Peyer's patch (tissue), 4 donors: ENCODE measurements at places on chromosomes 16 and 17. TPM values are rescaled to one million over a fixed set of nuclear protein-coding genes. Genes with fewer than 3 reads are reported as not detected.

Gene TBC1D26
- total RNA-seq: 0.28 TPM

Gene RUNDC3A
- 14.9 TPM for total RNA-seq

Gene KRT33B
- total RNA-seq: not detected

Gene STX1B
- total RNA-seq: 1.0 TPM

Gene SLC13A2
- total RNA-seq: 583 TPM

Gene TBC1D3C
- total RNA-seq: not detected

Gene TBKBP1
- 3.0 TPM for total RNA-seq

Gene SNAI3
- not detected for total RNA-seq

DNA sequence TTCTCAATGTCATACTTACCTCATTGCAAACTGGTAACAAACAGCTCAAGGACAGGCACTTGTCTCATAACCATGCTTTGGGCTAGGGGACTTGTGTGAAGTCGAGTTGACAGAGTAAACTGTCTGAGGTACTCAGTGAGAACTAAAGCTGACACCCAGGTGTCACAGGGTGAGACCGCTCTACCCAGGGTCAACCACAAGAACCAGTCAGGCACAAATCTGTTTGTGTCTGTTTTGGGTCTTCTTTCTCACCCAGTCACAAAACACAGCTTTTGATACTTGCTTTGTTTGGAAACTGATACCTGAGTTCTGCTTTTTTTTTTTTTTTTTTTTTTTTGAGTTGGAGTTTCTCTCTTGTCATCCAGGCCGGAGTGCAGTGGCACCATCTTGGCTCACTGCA, 161.1 kb downstream of the STX8 start:
- DNase-seq: peak; percentile 35

DNA sequence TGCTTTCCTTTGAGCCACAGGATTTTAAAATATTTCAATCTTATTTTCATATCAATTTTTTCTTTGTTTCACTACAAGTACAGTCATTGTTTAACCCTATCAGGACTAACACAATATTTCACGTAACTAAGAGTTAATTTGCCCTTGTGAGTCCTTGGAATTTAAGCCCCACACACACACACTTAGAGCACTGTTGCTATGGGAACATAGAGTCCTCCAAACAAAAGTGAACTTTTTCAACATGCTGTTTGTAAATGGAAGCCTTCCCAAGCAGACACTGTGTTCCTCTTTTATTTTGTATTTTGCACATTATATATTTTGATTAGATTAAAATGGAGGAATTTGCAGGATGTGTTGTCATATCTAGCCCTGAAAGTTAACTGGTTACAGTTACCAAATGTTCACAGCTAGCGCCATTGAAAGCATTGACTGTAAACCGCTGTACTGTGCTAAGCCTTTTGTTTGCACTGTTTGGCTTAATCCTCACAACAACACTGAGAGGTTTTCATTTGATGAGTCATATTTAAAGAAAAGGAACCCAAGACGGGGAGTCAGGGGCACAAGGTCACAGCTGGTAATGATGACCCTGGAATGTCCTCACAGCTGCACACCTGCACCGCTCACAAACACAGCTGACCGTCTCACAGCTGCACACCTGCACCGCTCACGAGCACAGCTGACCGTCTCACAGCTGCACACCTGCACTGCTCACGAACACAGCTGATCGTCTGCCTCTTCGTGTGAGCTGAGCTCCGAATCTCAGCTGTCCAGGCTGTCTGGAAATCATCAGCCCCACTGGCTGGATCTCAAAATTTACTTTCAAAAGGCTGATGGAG, 6.3 kb downstream of the HSBP1 start:
- DNase-seq: no peak

DNA sequence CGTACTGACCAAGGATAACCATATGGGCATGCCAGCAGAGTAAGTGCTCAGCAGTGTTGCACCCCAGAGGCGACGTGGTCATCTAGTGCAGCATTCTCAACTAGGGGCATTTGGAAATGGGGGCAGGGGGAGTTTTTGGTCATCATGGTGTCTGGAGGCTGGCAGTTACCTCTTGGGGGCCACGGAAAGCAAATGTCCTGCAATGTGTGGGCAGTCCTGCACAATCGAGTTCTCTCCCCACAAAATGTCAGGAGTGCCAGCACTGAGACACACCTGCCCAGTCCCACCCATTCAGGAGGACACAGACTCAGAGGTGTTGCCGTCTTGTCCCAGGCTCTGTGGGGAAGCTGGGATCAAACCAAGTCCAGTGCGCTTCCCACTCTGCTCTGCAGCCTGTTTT, 3.0 kb downstream of the RASL10B start:
- DNase-seq: no peak

GRCh38 chr16:55126456-55126855, 195.8 kb downstream of the IRX5 start:
- no peak for DNase-seq

DNA sequence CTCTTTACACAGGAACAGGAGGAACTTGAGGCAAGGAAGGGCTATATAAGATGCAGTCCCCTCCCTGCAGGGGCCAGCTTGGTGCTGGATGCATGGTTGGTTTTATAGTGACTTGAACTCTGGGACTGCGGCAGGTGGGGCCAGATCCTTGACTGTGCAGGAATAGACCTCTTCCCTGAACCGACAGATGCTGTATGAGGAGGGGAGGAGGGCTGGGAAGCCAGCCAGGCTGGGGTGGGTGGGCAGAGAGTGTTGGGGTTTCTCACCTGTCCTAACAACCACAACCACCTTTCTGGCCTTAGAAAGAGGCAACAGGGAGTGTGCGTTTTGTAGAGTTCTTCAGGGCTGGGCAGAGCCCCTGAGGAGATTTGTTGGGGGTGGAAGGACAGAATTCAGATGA, 798.1 kb downstream of the KCNJ18 start:
- DNase-seq: no peak

- no peak for DNase-seq
Measured at GRCh38 chr17:53032861-53033271, 789.9 kb upstream of the KIF2B start.

DNA sequence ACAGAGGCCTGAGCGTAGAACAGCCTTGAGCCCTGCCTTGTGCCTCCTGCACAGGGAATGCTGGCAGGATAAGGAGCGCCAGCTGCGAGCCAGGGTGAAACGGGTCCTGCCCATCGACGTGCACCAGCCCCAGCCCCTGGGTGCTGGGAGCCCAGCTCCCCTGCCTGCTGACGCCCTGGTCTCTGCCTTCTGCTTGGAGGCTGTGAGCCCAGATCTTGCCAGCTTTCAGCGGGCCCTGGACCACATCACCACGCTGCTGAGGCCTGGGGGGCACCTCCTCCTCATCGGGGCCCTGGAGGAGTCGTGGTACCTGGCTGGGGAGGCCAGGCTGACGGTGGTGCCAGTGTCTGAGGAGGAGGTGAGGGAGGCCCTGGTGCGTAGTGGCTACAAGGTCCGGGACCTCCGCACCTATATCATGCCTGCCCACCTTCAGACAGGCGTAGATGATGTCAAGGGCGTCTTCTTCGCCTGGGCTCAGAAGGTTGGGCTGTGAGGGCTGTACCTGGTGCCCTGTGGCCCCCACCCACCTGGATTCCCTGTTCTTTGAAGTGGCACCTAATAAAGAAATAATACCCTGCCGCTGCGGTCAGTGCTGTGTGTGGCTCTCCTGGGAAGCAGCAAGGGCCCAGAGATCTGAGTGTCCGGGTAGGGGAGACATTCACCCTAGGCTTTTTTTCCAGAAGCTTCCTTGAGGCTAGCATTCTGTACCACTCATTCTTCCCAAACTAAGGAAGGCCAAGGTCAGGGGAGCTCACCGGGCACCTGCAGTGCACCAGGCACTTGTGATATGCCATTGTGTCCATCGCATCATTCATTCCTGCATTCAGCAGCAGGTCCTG, 1.9 kb downstream of the PNMT start:
- DNase-seq: no peak

- DNase-seq: peak; percentile 63
Measured at GRCh38 chr16:35011-35677, 18.3 kb downstream of the POLR3K start.

GRCh38 chr16:89159066-89159849, 12.3 kb upstream of the CDH15 start:
- DNase-seq: no peak

DNA sequence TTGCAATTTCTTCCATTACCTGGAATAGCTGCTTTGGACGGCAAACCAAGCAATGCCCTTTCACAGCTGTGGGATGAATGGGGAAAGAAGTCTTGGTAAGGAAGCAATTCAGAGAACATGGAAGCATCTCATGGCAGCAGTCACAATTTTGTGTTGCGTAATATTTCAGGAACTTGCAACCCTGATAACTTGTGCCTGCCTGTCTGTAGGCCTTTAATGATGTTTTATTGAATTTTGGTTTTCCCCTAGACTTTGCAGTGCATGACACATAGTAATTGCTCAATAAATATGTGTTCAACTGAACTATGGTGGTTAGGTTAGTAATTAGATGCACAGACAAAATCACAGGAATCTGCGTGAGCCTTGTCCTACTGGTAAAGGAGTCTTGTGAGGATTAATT, 439.5 kb downstream of the WWOX start:
- no peak for DNase-seq

DNA sequence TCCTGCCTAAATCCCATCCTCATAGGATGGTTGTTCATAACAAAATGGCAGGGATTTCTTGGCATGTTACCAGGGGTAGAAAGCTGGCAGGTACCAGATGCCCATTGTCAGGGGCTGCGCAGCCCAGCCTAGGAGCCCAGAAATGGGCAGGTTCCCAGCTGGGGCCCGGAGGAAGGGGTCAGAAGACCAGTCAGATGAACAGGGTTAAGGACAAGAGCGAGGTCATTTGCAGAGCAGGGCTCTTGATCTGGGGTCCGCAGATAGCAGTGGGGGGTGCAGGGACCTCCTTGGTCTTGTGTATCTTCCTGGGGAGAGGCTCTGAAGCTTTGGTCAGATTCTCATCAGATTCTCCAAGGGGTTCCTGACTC, 52.3 kb upstream of the CDC42EP4 start:
- no peak for DNase-seq

DNA sequence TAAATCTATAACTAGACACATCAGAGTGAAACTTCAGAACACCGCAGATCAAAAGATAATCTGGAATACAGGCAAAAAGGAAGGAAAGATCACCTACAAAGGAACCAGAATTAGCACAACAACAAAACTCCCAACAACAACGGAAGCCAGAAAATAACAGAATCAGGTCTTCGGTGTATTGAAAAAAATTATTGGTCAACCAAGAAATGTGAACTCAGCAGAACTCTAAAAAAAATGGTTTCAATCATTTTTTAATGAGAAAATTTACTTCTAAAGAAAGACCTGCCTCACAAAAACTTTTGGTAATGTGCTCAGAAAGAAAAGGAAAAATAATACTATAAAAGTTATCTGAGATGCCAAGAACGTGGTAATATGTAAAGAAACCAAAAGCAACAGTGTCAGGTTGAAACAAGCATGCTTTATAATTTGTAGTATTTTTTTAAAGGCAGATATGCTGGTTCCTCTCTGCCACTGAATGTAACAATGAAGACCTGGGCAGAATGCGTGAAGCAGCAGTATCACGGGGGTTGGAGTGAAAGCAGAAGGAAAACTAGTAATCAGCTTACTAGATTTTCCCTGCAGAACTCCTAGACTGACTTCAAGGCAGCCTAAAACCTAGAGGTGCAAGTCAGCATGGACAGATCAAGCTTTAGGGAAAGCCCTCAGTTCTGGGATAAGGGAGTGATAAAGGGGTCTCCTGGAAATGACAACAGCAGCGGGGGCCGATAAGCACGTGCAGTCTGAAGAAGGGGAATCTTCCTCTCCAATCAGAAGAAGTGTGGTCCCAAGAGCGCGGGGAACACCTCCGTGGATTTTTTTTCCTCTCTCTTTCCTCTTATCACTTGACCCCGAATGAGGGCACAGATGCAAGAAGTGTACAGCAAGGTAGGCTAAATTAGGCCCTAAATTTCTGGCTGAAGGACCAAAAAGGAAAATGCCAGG, 80.9 kb upstream of the TEKT1 start:
- no peak for DNase-seq

DNA sequence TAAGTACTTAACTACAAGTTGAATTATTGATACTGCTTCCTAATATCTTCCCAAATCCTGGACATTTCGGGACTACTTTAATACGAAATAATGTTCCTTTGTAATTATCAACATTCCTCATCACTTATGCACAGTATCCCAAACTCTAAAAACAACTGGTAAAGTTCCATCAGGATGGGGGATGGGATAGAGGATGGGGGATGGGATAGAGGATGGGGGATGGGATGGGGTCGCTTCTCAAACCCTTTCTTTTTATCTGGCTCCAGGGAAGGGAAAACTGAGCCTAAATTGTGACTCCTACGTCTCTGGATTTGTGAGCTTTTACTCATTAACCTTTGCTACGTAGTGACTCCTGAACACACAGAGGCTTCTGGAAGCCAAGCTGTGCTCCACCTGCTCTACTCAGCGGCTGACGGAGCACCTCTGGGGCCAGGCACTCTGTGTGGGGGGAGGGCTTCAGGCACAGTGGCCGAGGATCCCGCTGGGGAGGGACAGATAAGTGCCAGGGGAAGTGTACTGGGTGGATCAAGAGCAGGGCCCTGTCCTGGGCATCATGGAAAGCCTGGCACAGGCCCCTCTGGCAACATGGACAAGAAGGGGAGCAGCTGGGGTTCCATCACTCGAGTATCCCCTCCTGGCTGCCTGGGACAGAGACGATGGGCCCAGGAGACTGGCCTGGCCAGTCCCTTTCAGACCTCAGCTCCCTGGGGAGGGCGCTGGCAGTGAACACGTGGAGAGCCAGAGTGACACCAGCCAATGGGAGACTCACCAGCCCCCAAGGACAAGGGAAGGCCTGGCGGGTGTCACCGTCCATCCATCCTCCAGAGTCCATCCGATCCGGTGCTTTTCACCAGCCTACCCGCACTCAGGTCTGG, 56.2 kb downstream of the PGS1 start:
- DNase-seq: no peak

DNA sequence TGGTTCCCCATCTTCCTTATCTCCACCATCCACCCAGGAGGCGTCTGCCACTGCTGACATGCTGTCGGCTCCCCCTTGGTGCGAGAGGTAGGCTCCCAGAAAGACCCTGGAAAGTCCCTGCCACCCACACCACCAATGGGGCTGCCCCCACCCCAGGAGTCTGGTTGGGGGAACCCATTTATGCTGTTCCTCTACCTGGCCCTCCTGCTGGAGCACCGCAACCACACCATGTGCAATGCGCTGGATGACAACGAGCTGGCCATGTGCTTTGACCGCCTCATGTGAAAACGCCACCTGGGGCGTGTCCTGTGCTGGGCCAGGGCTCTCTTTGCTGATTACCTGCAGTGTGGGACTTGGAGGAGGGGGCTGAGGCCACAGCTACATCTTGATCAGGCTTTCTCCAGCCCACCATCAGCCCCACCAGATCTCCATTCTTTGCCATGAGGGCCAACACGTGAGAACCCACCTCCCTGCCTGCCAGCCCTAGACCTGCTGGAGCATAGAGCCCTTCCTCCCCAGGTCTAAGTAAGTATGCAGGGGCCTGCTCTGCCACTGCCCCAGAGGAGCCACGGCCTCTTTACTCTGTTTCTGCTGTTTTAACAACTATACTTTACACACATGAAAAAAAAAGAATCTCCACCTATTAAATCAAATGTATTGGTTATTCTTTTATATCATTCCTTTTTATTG, 7.9 kb upstream of the ALDH3A1 start:
- DNase-seq: peak; percentile 18

DNA sequence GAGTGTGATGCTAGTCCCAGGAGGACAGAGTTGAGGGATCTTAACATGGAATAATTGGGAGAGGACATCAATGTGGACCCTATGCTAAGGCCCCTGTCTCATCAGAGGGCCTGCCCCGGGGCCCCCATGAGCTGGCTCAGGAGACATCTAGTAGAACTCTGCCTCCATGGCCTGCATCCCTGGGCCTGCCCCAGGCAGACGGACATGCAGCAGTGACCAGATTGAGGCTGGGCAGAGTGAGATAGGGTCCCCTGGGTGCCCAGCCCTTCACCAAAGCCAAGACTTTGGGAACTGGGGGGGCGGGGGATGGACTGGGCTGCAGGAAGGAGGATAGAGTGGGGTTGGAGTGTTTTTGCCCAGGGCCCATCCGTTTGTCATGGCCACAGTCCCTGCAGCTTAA, 115.2 kb downstream of the CCDC182 start:
- DNase-seq: no peak
